ENCODE measurements at places on chromosomes 7 and 10. TPM values are rescaled to one million over a fixed set of nuclear protein-coding genes. Genes with fewer than 3 reads are reported as not detected.

GRCh38 chr7:36153571-36154097 lies 580 bp downstream of the EEPD1 start:
- DNase-seq = peak; percentile 76

- DNase-seq = peak; percentile 73
Measured at GRCh38 chr10:89206402-89207180, 526 bp downstream of the CH25H start.

DNA sequence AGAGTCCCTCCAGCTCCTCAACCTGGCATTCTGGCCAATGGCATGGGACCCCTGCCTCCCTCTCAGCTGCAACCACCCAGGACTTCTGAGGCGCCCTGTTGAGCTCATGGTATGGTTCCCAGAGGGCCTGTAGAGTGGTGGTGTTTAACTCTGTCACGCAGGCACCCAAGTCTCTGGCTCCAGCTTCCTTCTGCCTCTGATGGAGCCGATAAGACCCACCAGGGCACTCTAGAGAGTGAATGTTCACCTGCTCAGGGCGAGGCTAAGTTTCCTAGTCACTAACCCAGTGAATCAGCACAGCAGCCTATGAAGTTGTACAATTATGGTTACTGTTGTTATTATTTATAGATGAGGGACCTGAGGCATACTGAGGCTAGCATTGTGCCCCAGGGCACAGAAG lies 120.4 kb downstream of the ZMIZ1 start:
- DNase-seq = no peak

FAM25A gene
- not detected for total RNA-seq

KCNH2 gene
- total RNA-seq = not detected

DNA sequence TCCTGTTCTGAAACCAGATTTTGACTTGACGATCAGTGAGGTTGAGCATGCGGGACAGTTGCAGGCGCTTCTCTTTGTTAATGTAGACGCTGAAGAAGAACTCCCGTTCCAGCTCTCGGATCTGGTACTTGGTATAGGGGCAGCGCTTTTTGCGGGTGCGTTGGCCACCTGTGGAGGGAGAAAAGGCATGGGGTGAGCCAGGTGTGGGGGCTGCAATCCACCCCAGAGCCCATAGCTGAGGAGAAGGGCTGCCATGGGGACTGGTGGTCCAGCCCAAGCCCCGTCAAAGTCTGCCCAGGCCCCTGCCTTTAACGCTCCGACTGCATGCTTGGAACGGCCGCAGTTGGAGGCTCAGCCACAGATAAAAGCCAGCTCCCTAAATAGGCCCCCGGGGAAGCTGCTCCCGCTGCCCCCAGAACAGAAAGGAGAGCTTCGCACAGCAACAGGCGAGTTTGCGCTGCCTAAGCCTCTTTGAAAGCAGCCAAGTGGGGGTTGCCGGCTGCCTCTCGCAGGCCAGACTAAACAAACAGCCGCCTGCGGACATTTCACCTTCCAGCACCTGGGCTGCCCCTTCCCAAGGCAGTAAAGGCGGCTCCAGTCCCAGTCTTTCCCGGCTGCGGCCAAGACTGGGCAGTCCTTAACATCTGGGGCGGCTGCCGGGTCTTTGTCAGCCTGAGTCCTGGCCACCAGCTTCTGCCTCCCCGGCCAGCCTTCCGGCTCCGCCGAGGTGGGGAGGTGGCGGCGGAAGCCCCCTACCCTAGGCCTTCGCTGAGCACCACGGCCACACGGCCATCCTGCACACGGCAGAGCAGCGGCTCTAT lies 2.0 kb downstream of the HOXA11 start:
- peak; percentile 91 for DNase-seq

- no peak for DNase-seq
Measured at GRCh38 chr10:75708060-75708459, 276.6 kb downstream of the LRMDA start.

TBL2 gene
- 56.1 TPM for total RNA-seq
